Stimulated activated CD8-positive, alpha-beta memory T cell treated with anti-CD3 and anti-CD28 coated beads, Interleukin-7, amount 100 ng/mL, for 1 hour (primary cell): ENCODE measurements at places on chromosomes 4 and X.

- no peak for DNase-seq
Measured at GRCh38 chr4:23811161-23811560, 78.7 kb downstream of the PPARGC1A start.

DNA sequence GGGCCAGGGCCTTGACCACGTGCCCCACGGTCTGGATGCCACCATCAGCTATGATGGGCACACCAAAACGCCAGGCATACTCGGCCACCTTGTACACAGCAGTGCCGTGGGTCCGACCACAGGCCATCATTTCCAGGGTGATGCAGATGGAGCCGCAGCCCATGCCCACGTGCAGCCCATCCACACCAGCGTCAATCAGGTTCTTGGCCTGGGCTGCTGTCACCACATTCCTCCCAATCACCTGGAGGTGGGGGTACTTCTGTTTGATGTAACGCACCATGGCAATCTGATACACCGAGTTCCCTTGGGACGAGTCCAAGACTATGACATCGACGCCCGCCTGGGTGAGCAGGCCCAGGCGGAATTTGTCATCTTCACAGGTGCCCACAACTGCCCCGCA lies 221.2 kb upstream of the ATP6AP2 start:
- no peak for DNase-seq

DNA sequence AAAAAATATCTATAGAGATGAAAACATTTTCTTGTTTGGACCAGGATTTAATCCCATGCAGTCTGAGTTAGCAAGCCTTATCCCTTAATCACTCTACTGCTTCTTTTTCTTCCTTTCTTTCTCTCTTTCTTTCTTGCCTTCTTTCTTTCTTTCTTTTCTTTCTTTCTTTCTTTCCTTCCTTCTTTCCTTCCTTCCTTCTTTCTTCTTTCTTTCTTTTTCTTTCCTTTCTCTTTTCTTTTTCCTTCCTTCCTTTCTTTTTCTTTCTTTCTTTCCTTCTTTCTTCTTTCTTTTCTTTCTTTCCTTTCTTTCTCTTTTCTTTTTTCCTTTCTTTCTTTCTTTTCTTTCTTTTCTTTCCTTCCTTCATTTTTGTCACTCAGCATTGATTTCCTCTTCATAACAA lies 434.6 kb downstream of the FAT4 start:
- no peak for DNase-seq

DNA sequence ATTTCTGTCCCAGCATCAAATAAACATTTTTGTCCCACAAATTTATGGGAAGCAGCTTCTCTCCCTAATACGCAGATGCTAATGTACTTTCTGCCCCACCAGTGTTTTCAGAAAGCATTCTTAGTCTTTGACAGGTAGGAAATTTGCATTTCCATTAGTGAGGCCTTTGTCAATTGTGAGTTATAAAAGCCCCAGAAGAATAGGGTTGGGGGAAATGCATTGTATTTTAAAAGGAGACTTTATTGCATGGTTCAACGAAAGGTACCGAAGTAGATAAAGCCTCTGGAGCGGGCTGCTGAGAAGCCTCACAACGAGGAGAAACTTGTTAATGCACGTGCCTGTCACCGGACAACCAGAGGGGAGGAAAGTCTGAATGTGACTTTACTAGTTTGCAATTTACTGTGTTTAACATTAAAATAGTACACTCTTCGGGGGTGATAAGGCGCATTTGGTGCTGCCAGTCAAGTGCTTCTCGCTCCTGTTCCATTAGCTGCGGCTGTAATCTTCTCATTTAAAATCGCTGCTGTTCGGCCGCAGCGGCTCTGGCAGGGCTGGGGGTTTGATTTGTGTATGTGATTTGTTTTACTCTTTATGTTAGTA lies 63.4 kb downstream of the DCTD start:
- DNase-seq = no peak

DNA sequence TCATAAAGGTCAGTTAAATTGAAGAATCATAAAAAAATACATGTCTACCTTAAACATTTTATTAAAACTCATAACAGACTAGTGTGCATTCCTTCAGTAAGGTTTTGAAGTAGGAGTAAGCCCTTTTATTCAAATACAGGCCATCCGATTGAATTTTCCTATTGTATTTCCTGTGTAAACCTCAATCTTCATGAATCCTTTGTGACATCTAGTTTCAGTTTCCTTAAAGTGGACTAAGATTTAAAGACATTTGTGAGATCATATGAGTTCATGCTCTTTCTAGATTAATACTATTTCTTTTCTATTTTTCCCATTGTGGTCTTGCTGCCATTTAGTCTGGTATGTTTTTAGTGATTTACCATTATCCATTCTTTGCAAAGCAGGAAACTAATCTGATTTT lies 644.7 kb upstream of the BOD1L1 start:
- no peak for DNase-seq

DNA sequence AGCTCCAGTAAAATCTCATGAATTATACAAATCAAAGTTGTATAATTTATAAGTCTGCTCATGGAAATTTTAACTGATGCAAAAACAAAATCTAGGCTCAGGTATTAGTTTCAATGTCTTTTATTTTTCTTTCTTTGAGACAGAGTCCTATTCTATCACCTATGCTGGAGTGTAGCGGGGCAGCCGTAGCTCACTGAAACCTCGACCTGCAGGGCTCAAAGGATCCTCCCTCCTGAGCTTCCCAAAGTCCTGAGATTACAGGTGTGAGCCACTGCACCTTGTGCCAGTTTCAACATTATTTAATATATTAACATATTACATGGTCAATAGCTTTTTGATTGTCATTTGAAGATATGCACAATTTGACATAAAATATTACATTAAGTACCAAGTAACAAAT lies 678.7 kb downstream of the ARAP2 start:
- no peak for DNase-seq

- no peak for DNase-seq
Measured at GRCh38 chr4:159390648-159391047, 287.8 kb downstream of the RAPGEF2 start.

DNA sequence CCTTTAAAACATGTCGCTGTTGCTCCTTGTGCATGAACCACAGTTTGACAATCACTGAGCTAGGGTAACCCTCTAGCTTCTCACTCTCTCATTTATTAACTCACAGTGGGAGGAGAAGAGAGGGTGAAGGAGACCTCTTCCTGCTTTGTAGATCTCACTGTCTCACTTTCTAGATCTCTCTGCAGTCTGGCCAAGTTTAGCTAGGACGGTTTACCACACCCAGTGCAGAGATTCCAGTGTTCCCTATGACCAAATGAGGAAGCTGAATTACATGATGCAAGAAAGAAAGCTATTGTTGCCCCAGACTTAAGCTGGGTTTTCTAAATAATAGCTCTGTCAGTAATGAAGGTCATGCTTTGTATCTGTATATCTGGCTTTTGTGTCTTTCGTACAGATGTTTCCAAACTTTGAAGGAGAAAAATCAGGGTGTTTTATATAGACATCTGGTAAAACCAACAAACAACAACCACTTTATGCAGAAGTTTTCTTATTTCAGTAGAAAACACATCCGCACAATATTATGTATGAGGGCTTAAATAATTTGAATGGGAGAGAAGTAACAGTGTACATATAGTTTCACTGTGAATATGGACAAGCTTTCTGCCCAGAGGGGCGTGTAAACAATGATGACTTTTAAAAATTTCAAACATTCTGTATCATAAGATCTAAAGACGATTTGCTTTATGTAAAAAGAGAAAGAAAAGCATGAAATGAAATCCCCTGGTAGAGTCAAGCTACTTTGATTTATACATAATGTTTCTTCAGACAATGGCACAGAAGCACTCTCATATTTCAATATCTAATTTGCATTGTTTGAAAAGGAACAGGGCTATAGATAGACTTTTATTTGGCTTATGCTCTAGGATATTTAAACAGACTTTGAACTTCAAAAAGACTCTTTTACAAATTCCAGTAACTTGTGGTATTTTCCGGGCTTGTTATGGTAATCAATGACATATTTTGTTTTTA lies 582.3 kb downstream of the FSTL5 start:
- DNase-seq = no peak

- DNase-seq = no peak
Measured at GRCh38 chr4:125826801-125827695, 512.3 kb downstream of the FAT4 start.

DNA sequence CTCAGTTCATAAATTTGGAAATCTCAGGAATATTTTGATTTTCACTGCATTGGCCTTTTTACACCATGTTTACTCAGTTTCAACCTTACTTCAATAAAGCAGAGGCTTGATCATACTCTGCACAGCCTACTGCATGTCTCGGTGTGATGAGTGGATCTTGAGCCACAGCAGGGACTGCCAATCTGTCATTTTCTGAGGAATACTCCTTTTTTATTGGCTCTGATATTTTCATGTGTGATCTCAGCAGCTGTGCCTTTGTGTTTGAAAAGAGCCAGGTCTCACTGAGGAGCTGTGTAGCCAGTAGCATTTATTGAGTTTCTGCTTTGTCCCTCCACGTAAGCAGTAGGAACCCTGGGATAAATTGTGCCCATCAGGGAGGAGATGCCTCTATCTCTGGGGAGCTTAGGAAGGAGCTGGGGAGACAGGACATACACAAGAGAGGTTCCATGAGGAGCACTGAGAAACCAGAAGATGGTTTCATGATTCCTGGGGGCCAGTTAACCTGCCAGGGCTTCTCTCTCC lies 18.9 kb upstream of the TRIM2 start:
- DNase-seq = no peak
